ENCODE measurements at places on chromosomes 13 and 19.

GRCh38 chr13:27482983-27483382 is 32.6 kb upstream of the MTIF3 start:
- no peak for DNase-seq

DNA sequence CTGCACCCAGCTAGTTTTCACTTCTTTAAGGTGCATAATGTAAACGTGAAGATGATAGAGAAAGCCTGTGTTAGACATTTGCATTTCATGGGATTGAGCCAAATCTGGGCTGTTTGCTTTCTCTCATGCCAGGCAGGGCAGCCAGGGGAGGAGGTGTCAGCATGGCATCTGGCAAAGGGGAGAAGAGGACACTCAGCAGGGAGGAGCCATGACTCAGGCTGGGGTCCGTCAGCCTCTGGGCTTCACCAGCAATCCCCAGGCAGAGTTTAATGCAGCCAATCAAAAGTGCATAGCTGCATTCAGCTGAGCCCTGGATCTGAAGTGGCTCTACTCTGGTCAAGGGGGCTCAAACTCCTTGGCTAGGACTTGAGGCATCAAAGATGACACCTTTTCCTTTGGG is 23.5 kb downstream of the EBPL start:
- DNase-seq, result no peak

DNA sequence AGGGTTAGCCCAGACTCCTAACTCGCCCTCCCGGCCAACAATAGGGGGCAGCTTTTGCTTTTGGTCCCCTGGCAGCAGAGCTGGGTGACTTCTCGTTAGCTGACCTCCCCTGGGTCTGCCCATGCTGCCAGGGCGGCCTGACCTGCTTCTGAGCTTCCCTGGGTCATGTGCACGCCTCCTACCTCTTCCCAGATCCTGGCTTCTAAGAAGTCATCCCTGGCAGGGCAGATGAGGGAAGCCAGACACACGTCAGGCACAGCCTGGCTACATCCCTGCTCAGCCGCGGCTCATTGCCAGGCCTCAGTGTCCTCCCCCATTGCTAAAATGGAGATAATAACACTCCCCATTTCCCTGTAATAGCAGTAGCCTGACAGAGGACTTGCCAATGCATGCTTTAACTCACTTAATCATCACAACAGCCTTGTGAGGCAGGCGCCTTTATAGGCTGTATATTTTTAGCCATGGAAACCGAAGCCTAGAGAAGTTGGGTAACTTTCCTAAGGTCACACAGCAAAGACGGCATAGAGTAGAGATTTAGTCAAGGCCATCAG is 2.1 kb downstream of the KCNK6 start:
- DNase-seq, result no peak

DNA sequence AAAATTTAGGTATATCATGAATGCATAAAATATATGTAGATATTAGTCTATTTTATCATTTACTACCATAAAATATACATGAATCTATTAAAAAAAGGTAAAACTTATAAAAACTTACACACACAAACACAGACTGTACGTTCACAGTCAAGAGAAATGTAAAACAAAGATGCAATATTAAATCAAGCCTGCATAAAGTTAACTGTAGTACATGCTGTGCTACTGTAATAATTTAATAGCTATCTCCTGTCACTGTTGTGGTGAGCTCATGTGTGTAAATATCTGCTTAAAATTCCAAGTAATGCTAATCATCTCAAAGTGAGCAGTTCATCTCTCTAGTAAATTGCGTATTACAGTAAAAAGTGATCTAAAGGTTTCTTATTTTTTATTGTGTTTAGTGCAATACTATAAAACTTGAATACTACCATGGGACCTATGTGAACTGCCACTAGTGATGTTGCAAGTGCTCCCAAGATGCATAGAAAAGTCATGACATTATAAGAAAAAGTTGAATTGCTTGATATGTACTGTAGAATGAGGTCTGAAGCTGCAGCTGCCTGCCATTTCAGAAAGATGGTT is 762 bp upstream of the ZNF233 start:
- DNase-seq, result no peak

DNA sequence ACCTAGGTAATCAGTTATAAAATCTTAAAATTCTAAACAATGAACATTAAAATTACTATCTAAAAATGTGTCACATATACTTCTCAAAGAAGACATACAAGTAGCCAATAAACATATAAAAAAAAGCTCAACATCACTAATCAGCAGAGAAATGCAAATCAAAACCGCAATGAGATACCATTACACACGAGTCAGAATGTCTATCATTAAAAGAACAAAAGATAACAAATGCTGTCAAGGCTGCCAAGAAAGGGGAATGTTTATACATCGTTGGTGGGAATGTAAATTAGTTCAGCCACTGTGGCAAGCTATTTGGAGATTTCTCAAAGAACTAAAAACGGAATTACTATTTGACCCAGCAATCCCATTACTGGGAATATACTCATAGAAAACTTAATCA is 310.3 kb upstream of the EDNRB start:
- DNase-seq, result no peak

DNA sequence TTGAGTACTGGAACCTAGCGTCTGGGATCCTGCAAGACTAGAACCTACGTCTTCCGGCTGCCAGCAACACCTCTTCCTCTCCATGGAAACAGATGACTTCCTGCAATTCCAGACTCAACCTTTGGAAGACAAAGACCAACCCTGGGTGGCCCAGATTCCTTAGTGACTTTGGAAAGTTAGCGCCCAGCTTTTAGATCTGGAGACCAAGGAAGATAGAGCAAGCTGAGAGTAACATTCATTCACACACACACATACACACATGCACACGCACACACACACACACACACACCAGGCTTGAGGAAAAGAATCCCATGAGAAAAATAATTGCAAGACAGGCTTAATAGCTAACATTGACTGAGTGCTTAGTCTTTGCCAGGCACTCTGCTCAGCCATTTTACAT is 788.9 kb downstream of the UQCRFS1 start:
- no peak for DNase-seq
